ENCODE measurements at places on chromosomes 7 and 10. TPM values are rescaled to one million over a fixed set of nuclear protein-coding genes. Genes with fewer than 3 reads are reported as not detected.

Gene HOXA4
- total RNA-seq, result 5.3 TPM

Gene ZFYVE27
- 27.1 TPM for total RNA-seq

Gene MYO1G
- total RNA-seq, result 0.30 TPM

Gene ARHGEF35
- total RNA-seq, result not detected

Gene SPDYE2B
- not detected for total RNA-seq

Gene COL1A2
- total RNA-seq, result 0.12 TPM

Gene HECW1
- total RNA-seq, result not detected

Gene RNLS
- not detected for total RNA-seq

Gene RINT1
- total RNA-seq, result 24.5 TPM

Gene SPDYE6
- not detected for total RNA-seq

Gene VCL
- 45.5 TPM for total RNA-seq

Gene AKR1C3
- 30.0 TPM for total RNA-seq

Gene SAMD9L
- 0.79 TPM for total RNA-seq

Gene GPR37
- total RNA-seq, result 0.30 TPM

Gene IQUB
- total RNA-seq, result 0.05 TPM

Gene ADD3
- 51.2 TPM for total RNA-seq

Gene OR6B1
- not detected for total RNA-seq

Gene HHEX
- 2.9 TPM for total RNA-seq

Gene ANKRD30A
- total RNA-seq, result not detected

GRCh38 chr7:153170287-153170686 lies 410.7 kb downstream of the ACTR3B start:
- H3K27ac ChIP-seq, result no peak overlapping the region
- no peak overlapping the region for H3K4me3 ChIP-seq
- DNase-seq, result no peak
- H3K4me1 ChIP-seq, result no peaks in the 10 kb centered on the region

DNA sequence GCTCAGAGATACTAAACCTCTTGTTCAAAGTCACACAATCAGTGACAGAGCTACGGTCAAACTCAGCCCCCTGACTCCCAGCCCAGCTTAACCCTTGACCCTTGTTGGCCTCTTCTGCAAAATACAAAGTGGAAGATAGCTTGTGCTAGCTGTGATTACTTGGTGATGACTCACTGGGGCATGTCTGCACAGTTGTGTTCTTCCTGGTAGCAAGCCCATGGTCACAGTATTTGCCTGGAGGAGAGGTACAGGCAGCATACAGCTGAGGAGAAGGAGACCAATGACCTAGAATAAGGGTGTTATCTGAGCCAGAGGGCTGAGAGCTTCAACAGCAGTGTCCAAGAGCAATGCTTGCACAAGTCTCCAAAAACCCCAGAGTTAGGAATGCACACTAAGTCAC lies 5.7 kb upstream of the HSPA12A start:
- no peaks in the 10 kb centered on the region for H3K4me1 ChIP-seq
- H3K27me3 ChIP-seq, result no peaks in the 10 kb centered on the region
- H3K36me3 ChIP-seq, result no peaks in the 10 kb centered on the region
- H3K27ac ChIP-seq, result no peak overlapping the region
- DNase-seq, result no peak

DNA sequence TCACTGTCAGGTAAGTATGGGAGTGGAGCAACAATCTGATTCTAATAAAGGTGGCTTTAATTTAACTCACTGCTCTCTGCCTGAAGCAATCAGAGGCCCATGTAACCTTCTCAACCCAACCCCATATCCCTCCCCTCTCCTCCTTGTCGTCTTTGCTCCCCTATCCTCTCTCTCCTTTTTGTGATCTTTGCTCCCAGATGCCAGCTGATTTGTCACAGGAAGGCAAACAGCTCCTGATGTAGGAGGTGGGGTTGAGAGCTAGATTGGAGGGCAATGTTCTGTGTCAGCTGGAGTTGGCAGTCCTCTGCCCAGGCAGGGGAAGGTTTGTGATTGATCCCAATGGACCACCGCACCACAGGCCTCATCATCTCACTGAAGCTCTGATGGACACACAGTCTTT lies 101.4 kb upstream of the PIK3CG start:
- no peak overlapping the region for H3K4me3 ChIP-seq
- H3K36me3 ChIP-seq, result no peaks in the 10 kb centered on the region
- no peak overlapping the region for H3K27ac ChIP-seq
- H3K4me1 ChIP-seq, result peaks cover 8% of the 10 kb centered on the region

- H3K4me1 ChIP-seq, result no peaks in the 10 kb centered on the region
- H3K27ac ChIP-seq, result no peak overlapping the region
- H3K4me3 ChIP-seq, result no peak overlapping the region
- no peaks in the 10 kb centered on the region for H3K36me3 ChIP-seq
- no peak for DNase-seq
These were observed 272.7 kb upstream of the MBL2 start for GRCh38 chr10:53045315-53045714.

- no peaks in the 10 kb centered on the region for H3K27me3 ChIP-seq
- H3K4me1 ChIP-seq, result no peaks in the 10 kb centered on the region
- DNase-seq, result no peak
- H3K4me3 ChIP-seq, result no peak overlapping the region
- no peak overlapping the region for H3K27ac ChIP-seq
These were observed 29.4 kb upstream of the SGMS1 start for GRCh38 chr10:50653142-50653541.

DNA sequence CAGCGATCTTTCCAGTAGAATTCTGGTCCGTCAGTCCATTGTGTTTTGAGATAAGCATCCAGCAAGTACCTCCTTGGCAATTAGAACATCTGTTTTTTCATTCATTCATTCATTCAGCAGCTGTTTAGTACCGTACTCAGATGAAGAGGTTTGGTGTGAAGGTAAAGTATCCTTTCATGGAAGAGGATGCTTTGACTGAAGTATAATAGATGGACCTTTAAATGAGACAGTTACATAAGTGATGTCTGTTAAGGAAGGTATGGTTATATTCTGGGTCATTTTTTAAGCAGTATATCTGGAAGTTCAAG lies 1.2 kb downstream of the MAPK8 start:
- H3K27me3 ChIP-seq, result no peaks in the 10 kb centered on the region
- peak overlapping the region; percentile 98 for H3K4me3 ChIP-seq
- peak overlapping the region; percentile 77 for H3K27ac ChIP-seq

GRCh38 chr10:22875581-22875980 lies 52.3 kb upstream of the ARMC3 start:
- no peak overlapping the region for H3K4me3 ChIP-seq
- H3K4me1 ChIP-seq, result no peaks in the 10 kb centered on the region
- H3K27ac ChIP-seq, result no peak overlapping the region
- DNase-seq, result no peak

DNA sequence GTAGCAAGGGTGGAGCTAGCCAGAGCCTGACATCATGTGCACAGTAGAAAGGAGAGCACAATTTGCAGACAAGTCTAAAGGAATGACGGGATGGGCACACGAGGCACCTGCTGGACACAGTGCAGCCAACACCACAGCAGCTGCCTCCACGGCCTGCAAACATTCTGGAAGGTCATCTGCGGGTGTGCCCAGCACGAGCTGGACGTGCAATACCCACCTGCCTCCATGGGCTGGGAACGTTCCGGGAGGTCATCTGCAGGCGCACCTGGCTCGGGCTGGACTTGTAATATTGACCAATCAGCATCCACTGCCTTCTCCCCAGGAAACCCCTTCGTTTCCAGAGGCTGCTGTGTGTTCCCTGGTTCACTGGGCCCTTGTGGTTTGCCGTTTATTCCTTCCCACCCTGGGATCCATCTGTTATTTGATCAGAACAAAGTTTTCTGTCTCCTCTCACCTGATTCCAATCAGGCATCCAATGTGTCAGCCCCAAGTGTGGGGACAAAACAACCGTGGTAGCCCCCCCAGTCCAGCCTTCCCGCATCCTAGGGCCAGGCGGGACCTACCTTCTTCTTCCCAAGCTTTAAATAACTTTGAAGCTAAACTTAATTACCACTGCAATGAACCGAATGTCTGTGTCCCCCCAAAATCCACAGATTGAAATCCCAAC lies 243.4 kb upstream of the PPP2R2D start:
- no peaks in the 10 kb centered on the region for H3K36me3 ChIP-seq
- H3K4me1 ChIP-seq, result no peaks in the 10 kb centered on the region
- no peaks in the 10 kb centered on the region for H3K27me3 ChIP-seq

GRCh38 chr10:106395041-106395749 lies 769.3 kb downstream of the SORCS1 start:
- no peak overlapping the region for H3K4me3 ChIP-seq
- no peak for DNase-seq
- no peaks in the 10 kb centered on the region for H3K27me3 ChIP-seq
- no peak overlapping the region for H3K27ac ChIP-seq
- H3K4me1 ChIP-seq, result no peaks in the 10 kb centered on the region
- H3K36me3 ChIP-seq, result no peaks in the 10 kb centered on the region

DNA sequence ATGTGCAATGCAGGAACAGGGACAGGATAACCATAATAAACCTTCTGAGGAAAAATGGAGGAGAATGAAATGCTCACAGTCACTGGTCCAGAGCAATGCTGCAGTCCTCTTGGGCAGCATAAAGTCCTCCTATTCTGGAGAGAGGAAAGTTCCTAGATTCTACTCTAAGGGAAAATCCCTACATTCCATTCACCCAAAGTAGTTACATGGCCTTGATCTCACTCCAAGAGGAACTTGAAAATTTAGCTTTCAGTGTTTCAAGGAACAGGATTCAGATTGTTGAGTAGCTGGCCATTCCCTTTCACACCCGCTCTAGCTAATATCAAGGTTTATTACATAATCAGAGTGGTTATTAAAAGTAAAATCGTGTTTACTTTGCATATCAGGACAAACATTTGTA lies 168.3 kb downstream of the CHRM2 start:
- H3K36me3 ChIP-seq, result no peaks in the 10 kb centered on the region
- DNase-seq, result no peak
- H3K27ac ChIP-seq, result no peak overlapping the region
- 0 out of 2 replicates have a peak, but pooled peaks cover 5% of the 10 kb centered on the region for H3K27me3 ChIP-seq
- H3K4me1 ChIP-seq, result no peaks in the 10 kb centered on the region

GRCh38 chr10:76432016-76433012 lies 1000.9 kb downstream of the LRMDA start:
- peak overlapping the region; percentile 66 for H3K27ac ChIP-seq
- H3K27me3 ChIP-seq, result no peaks in the 10 kb centered on the region
- H3K4me3 ChIP-seq, result no peak overlapping the region
- DNase-seq, result peak; percentile 49

GRCh38 chr10:7797582-7797981 lies 9.6 kb downstream of the ATP5F1C start:
- H3K27ac ChIP-seq, result peak overlapping the region; percentile 61
- peaks cover 37% of the 10 kb centered on the region for H3K36me3 ChIP-seq
- peaks cover 7% of the 10 kb centered on the region for H3K4me1 ChIP-seq
- no peaks in the 10 kb centered on the region for H3K27me3 ChIP-seq
- DNase-seq, result peak; percentile 42

- H3K4me3 ChIP-seq, result no peak overlapping the region
- no peaks in the 10 kb centered on the region for H3K4me1 ChIP-seq
- H3K27ac ChIP-seq, result no peak overlapping the region
- DNase-seq, result no peak
- H3K27me3 ChIP-seq, result no peaks in the 10 kb centered on the region
These were observed 190.5 kb downstream of the TMEM26 start for GRCh38 chr10:61262486-61263261.

GRCh38 chr10:64148607-64149006 lies 627.4 kb downstream of the REEP3 start:
- no peak overlapping the region for H3K27ac ChIP-seq
- no peaks in the 10 kb centered on the region for H3K36me3 ChIP-seq
- no peak overlapping the region for H3K4me3 ChIP-seq
- H3K4me1 ChIP-seq, result no peaks in the 10 kb centered on the region
- DNase-seq, result no peak

DNA sequence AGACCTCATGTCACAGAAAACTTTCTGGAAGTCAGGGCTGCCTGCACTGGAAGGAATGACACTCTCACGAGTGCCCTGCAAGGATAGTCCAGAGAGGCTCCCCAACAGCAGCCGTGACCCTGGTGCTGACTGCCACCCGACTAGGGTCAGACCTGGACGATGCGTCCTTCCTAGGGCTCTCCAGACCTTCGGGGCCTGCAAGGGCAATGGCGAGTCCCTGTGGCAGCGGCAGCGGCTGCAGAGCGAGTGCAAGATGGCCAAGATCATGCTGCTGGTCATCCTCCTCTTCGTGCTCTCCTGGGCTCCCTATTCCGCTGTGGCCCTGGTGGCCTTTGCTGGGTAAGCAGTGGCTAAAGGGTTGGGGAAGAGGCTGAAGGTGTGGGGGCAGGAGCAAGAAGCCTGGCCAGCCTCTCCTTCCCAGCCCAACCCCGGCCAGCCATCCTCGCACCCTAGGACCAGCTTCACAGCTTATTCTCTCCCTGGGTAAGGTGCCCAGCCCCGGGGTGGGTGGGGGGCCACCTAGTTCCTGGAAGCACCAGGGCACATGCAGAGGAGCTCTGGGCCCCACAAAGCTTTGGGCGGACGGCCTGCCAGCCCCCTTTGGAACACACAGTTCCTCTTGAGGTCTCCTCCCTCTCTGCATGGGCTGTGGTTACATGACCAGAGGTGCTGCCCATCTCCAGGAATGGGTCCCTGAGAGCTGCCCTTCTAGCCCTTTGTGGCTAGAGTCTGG lies 5.5 kb downstream of the OPN4 start:
- DNase-seq, result no peak
- no peaks in the 10 kb centered on the region for H3K27me3 ChIP-seq
- H3K27ac ChIP-seq, result no peak overlapping the region
- no peak overlapping the region for H3K4me3 ChIP-seq

DNA sequence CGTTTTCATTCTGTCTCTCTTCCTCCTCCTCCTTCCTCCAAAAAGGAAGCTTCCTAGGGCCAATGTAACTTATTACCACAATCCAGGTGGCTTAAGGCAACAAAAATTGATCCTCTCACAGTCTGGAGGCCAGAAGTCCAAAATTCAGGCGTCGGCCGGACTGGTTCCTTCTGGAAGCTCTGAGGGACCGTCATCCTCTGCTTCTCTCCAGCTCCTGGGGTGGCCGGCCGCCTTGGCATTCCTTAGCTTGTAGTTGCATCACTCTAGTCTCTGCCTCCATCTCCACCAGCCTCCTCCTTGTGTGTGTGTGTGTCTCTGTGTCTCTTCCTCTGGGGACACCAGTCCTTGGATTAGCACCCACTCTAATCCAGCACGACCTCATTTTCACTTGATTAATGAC lies 89.0 kb upstream of the NPTX2 start:
- H3K4me3 ChIP-seq, result no peak overlapping the region
- no peaks in the 10 kb centered on the region for H3K4me1 ChIP-seq
- H3K27ac ChIP-seq, result no peak overlapping the region
- H3K27me3 ChIP-seq, result no peaks in the 10 kb centered on the region
- DNase-seq, result no peak

DNA sequence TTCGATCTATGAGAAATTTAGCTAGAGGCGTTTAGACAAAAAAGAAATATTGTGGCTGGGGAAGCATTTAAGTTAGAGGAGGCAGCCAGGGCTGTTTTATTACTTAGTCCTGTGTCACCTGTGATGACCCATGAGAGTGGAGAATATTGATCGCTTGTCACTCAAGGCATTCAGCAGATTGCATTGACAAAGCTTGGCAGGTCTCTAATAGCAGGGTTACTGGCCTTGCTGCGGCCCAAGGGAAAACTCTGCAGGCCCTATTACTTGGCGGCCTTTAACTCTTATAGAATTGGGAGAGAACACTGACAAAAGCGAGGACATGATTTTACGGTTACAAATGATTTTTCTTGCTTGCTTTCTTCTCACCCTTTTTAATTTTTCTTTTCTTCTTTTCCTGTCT lies 473.5 kb downstream of the AUTS2 start:
- H3K4me1 ChIP-seq, result peaks cover 34% of the 10 kb centered on the region
- H3K27me3 ChIP-seq, result no peaks in the 10 kb centered on the region
- peak overlapping the region; percentile 81 for H3K27ac ChIP-seq

GRCh38 chr7:30142710-30143109 lies 7.9 kb downstream of the MTURN start:
- no peak overlapping the region for H3K4me3 ChIP-seq
- H3K4me1 ChIP-seq, result peaks cover 37% of the 10 kb centered on the region
- no peak overlapping the region for H3K27ac ChIP-seq
- DNase-seq, result no peak
- 0 out of 2 replicates have a peak, but pooled peaks cover 2% of the 10 kb centered on the region for H3K36me3 ChIP-seq
